ENCODE measurements at places on chromosomes 7 and 10. TPM values are rescaled to one million over a fixed set of nuclear protein-coding genes. Genes with fewer than 3 reads are reported as not detected.

The VTI1A gene
- total RNA-seq, result 20.0 TPM

The YKT6 gene
- 49.9 TPM for total RNA-seq

The CDK1 gene
- total RNA-seq, result 4.9 TPM

The VSTM4 gene
- 42.2 TPM for total RNA-seq

The SCIN gene
- total RNA-seq, result 5.1 TPM

The PUS7 gene
- total RNA-seq, result 19.6 TPM

The PRSS37 gene
- not detected for total RNA-seq

The TNRC18 gene
- total RNA-seq, result 123 TPM

Measured in ovary (tissue), 10 donors.